ENCODE measurements at places on chromosomes 7 and 10. TPM values are rescaled to one million over a fixed set of nuclear protein-coding genes. Genes with fewer than 3 reads are reported as not detected.

- no peak for DNase-seq
Observed at GRCh38 chr10:26787362-26787761, 73.4 kb downstream of the ABI1 start.

Gene TNPO3
- total RNA-seq: 50.8 TPM

GRCh38 chr10:129307141-129307540 lies 159.9 kb upstream of the MGMT start:
- peak; percentile 26 for DNase-seq

Gene COBL
- 6.4 TPM for total RNA-seq

GRCh38 chr7:143435266-143435665 lies 8.0 kb upstream of the TAS2R60 start:
- DNase-seq: no peak

GRCh38 chr10:71509444-71509843 lies 112.7 kb downstream of the CDH23 start:
- DNase-seq: no peak

DNA sequence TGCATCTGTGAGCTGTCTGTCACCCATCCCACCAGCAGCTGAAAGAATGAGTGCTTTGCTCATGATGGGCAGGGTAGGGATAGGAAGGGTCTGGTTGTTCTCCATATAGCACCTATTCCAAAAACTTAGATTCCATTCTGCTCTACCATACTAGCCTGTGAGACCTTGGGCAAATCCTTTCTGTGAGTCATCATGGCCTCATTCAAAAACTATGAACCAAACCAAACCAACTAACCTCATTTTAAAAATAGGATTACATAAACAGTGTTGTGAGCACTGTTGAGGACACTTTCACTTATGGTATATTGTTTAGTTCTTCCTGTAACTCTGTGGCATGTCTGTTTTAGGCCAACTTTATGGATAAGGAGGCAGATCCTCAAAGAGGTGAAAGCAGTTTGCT lies 30.9 kb upstream of the STEAP4 start:
- no peak for DNase-seq

Gene SYT15B
- total RNA-seq: 0.21 TPM

- no peak for DNase-seq
Observed at GRCh38 chr7:22385326-22385725, 28.4 kb upstream of the RAPGEF5 start.

GRCh38 chr7:155724327-155725005 lies 80.0 kb downstream of the RBM33 start:
- DNase-seq: no peak

Gene CRPPA
- total RNA-seq: 1.4 TPM

- no peak for DNase-seq
Observed at GRCh38 chr7:79293655-79294142, 159.8 kb downstream of the MAGI2 start.

DNA sequence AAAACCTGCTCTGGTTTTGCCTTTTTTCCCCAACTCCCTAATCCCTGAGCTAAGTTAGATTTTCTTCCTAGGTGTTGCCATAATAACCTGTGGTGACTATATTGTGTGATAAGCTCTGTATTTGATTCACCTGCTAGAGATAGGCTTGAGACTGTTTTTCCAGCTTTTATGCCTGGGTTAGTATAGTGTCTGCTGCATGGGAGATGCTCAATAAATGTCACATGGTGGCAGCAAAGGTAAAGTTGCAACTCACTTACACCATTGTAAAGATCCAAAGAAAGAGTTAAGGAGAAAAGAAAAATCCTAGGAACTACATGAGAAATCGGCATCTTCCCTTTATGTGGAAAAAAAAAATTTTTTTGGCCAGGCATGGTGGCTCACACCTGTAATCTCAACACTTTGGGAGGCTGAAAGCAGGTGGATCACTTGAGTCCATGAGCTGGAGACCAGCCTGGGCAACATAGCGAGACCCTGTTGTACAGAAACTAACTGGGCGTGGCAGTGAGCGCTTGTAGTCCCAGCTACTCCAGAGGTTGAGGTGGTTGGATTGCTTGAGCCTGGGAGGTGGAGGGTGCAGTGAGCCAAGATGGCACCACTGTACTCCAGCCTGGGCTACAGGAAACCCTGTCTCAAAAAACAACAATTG lies 3.7 kb downstream of the CCNJ start:
- no peak for DNase-seq

DNA sequence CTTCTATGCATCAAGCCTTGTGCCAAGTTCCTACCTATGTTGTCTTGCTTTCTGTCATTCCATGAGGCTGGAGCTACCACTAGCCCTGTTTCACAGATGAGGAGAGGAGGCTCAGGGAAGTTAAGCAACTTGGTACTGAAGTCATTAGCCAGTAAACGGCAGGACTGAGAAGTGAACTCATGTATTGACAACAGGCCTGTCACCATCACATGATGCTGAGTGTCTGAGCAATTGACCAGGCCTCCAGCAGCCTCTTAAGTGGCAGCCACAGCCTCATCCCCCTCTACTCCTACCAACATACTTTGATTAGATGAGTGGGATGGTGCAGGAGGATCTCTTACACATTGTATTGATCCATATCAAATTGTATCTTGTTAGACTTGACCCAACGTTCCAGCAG lies 317.6 kb downstream of the GRID1 start:
- no peak for DNase-seq

- DNase-seq: no peak
Observed at GRCh38 chr10:58177362-58177947, 90.2 kb downstream of the IPMK start.
